ENCODE measurements at places on chromosomes 13 and 19. TPM values are rescaled to one million over a fixed set of nuclear protein-coding genes. Genes with fewer than 3 reads are reported as not detected.

- H3K27me3 ChIP-seq: no peaks in the 10 kb centered on the region
- H3K4me1 ChIP-seq: peaks cover 11% of the 10 kb centered on the region
- H3K27ac ChIP-seq: peak overlapping the region; percentile 9
- H3K36me3 ChIP-seq: no peaks in the 10 kb centered on the region
- H3K4me3 ChIP-seq: peak overlapping the region; percentile 11
These were observed 9.9 kb upstream of the ZNF90 start for GRCh38 chr19:20067943-20068342.

MTMR6 gene
- polyA plus RNA-seq: 13.9 TPM

GRCh38 chr13:50513300-50513877 lies 330.1 kb downstream of the DLEU7 start:
- DNase-seq: peak; percentile 44
- H3K36me3 ChIP-seq: no peaks in the 10 kb centered on the region
- H3K4me3 ChIP-seq: no peak overlapping the region
- H3K4me1 ChIP-seq: peaks cover 13% of the 10 kb centered on the region
- peak overlapping the region; percentile 4 for H3K27ac ChIP-seq

DNA sequence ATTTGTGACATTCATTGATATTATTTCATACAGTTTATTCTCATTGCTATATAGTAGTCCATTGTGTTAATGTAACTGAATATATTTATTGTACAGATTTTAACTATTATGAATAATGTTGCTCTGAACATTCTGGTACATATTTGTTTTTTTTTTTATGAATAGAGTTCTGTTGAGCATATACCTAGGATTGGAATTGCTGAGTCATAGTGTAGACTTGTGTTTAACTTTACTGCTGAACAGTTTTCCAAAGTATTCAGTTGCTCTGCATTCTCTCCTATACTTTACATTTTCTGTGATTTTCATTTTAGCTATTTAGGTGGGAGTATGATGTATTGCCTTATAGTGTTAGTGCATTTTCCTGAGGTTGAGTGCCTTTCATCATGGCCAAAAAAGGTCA lies 97.5 kb downstream of the MAB21L1 start:
- no peak overlapping the region for H3K27ac ChIP-seq
- H3K4me1 ChIP-seq: no peaks in the 10 kb centered on the region
- DNase-seq: no peak
- no peaks in the 10 kb centered on the region for H3K36me3 ChIP-seq

DNA sequence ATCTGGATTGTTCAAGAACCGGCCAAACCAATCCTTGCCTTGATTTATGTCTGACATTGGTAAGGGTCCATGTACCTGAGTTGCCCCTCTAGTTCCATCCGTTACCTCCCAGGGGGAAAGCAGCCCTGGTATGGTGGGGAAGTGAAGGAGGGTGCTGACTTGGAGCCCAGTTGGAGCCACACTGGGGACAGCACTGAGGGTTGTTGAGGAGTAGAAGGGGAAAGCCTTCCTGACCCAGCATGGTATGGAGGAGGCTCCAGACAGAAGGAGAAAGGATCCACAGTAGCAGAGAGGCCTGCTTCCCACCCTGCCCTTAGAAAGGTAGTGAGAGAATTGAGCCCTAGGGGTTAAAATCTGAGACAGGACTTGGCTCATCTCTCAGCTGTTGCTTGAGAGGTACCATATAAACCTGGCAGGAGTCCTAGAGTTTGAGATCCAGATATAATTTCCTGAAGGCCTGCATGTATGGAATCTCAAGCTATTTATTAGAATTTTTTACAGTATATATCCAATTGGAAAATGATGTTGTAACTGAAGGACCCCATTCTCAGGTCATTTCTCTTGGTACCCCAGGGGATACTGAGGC lies 16.7 kb upstream of the FCGBP start:
- H3K4me3 ChIP-seq: no peak overlapping the region
- no peak overlapping the region for H3K27ac ChIP-seq
- DNase-seq: no peak

LSR gene
- polyA plus RNA-seq: 99.1 TPM

CARM1 gene
- 44.6 TPM for polyA plus RNA-seq

Data from large intestine (tissue), 12 donors.